ENCODE measurements at places on chromosomes 13 and 19.

DNA sequence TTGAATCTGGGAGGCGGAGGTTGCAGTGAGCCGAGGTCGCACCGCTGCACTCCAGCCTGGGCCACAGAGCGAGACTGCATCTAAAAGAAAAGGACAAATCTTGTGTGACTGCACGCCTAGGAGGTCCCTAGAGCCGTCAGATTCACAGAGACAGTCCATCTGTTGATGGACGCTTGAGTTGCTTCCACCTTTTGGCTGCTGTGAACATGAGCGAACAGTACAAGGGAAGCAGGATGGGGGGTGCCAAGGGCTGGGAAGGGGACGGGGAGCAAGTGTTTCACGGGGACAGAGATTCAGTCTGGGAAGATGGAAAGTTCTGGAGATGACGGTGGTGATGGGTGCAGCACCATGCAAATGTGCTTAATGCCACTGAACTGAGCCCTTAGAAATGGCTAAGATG lies 78.7 kb downstream of the GNG7 start:
- peak; percentile 55 for DNase-seq

- no peak for DNase-seq
Observed at GRCh38 chr13:43493496-43494000, 293.2 kb downstream of the ENOX1 start.

DNA sequence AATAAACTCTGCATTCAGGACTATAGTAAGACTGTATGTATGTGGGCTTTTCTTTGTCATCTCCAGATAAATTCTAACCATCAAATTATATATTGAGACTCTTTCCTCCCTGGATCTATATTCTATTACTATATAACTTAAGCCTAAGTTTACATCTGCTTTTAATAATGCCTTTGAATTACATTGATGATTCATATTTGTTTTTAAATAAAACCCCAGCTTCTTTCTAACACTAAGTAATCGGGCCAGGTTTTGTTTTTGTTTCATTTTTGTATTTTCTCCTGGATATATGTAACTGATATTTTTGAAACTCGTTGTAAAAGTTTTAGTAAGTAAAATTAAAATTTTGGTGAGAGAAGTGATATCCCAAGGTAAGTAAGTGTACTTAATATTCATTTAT lies 1599.1 kb downstream of the PCDH9 start:
- no peak for DNase-seq

GRCh38 chr13:107220245-107220644 lies 652.3 kb upstream of the ARGLU1 start:
- DNase-seq, result no peak

DNA sequence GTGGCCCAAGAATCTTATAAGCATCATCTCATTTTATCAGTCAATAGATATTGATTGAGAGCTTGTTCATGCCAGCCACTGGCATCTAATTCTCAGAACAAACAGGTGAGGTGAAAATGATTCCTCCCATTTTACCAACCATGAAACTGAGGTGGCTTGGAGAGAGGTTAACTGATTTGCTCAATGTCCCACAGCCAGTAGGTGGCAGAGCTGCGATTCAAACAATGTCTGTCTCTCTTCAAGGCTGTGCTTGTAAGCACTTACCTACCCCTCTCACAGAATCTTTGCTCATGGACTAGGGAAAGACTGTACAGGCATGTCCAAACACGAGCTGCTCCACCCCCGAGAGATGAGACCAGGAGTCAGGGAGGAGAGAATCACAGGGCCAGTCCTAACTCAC lies 21.5 kb upstream of the GSX1 start:
- peak; percentile 72 for DNase-seq

- peak; percentile 44 for DNase-seq
Observed at GRCh38 chr13:24605923-24606372, 74.3 kb upstream of the ATP12A start.

- no peak for DNase-seq
Observed at GRCh38 chr13:109870274-109870673, 83.9 kb upstream of the IRS2 start.

DNA sequence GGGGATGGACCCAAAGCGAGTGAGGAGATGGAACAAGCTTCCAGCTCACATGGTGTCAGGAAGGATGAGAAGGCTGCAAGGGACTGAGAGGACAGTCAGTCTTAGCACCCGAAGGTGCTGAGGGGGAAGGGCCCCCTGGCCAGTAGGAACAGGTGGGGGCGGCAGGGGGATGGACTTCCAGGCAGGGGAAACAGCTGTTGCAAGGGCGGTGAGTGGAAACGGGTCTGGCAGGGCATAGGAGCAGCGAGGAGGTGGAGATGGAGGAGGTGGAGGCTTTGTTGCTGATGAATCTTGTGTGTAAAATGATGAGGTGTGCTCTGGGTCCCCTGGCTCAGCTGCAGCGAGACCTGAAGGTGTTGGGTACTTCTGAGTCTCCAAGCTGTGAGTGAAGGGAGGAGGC lies 1.2 kb downstream of the MAP1S start:
- DNase-seq, result no peak

DNA sequence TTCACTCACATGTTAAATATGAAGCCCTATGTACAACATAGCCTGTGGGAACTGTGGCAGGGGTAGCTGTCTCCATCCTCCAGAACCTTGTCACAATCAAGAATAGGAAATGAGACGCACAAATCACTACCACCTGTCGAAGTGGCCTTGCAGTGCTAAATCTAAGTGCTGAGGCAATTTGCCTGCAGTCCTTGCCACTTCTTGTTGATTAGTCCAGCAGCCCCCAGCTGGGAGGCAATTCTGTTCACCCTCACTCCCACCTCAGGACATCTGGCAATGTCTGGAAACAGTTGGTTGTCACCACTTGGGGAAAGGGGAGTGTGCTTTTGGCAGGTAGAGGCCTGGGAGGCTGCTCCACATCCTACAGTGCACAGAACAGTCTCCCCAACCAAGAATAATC lies 10.7 kb downstream of the RFX2 start:
- DNase-seq, result no peak

- no peak for DNase-seq
Observed at GRCh38 chr19:34337739-34338138, 27.3 kb upstream of the GPI start.

GRCh38 chr13:40980461-40980860 lies 38.7 kb downstream of the ELF1 start:
- no peak for DNase-seq

DNA sequence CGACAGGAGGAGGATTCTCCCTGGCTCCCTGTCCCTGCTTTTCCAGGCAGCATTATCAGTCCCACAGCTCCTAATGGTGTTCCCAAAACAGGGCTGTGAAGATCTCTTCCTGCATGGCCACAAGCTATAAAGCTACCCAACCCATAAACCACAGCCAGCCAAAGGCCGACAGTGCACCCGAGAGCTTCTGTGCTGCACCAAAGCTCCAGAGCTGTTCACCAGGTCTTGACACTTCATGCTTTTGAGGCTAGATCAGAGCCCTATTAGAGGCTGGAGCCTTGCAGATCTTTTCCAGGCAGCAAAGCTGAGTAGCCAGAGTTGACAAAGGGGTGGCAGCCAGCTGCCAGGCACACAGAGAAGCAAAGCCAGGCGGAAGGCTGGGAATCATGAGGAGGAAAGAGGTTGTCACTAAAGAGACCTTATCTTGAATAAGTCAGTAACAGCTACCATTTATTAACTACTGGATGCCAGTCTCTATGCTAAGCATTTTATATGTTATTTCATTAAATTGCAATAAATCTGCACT lies 180.4 kb downstream of the KATNAL1 start:
- DNase-seq, result no peak

GRCh38 chr19:18158467-18158866 lies 5.5 kb downstream of the PIK3R2 start:
- DNase-seq, result no peak

GRCh38 chr19:48487948-48488347 lies 18.8 kb downstream of the CYTH2 start:
- DNase-seq, result no peak

DNA sequence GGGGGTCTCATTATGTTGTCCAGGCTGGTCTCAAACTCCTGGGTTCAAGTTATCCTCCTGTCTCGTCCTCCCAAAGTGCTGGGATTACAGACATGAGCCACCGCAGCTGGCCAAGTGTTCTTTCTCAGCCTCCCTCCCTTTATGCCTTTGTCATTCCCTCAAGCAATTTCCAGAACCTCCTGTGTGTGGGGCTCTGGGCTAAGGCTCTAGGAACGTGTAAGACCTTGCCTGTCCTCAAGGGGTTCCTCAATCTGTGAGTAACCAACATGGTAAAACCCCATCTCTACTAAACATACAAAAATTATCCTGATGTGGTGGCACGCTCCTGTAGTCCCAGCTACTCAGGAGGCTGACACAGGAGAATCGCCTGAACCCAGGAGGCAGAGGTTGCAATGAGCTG lies 15.5 kb upstream of the SPACA4 start:
- DNase-seq, result no peak

GRCh38 chr13:111233080-111233479 lies 87.4 kb upstream of the TEX29 start:
- DNase-seq, result no peak

DNA sequence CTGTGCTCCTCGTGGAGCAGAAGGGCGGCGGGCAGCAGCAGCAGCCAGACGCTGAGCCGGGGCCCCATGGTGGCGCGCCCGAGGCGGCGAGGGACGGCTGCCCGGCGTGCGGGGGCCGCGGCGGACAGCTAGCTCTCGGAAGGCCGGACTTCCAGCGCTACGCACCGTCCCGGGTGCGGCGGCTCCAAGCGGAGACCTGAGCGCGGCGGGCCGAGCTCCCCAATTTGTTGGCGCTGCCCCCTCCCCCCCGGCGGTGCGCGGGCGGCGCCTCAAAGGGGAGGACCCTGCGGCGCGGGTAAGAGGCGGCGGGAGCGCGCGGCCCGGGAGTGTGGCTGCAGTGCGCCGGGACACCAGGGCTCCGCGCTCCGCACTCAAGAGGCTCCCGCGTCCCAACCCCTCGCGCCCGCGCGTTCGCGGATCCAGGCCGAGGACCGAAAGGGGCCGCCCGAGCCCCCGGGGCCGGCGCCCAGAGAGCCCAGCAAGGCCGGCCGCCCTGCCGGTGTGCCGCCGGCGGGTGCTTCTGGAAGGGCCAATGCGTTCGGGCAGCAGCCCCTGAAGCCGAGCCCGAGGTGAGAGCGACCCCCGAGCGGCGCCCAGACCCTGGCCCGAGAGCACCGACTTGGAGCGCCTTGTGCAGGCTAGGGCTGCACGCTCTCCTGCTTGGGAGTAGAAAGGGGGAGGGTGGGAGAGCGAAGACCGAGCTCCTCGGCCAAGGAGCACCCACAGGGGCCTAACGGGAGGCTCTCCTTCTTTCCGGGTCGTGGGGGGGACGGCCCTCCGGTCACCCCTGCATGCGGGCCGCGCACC lies at the start of the genes COL4A1 and COL4A2:
Gene COL4A1, minus strand, starts transcription at position 198 of the 807 bp plus-strand sequence. Its CDS starts 130 bp downstream, at position 68.
Gene COL4A2, plus strand, starts transcription at position 325 of the 807 bp plus-strand sequence. CDS start 620 bp downstream, outside the sequence.
- DNase-seq, result no peak

All from GM12865 (cell line).